ENCODE measurements at places on chromosomes 3 and 15. TPM values are rescaled to one million over a fixed set of nuclear protein-coding genes. Genes with fewer than 3 reads are reported as not detected.

DNA sequence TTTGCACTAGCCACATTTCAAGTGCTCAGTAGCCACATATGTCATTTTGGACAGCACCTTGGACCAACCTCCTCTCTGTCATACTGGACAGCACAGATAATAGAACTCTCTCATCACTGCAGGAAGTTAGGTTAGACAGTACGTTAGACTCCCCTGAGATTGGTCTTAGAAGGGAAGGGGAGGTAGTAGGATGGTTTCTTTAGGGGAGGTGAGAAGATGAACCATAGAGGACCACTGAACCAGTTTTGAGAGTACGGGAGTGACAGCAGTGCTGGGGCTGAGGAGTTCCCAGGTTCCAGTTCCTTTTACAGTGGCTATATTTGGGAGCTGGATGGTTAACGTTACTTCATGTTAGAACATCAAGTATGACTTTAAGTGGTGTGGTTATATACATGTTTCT is 7.8 kb downstream of the LRCH3 start:
- no peak overlapping the region for H3K27ac ChIP-seq
- DNase-seq = no peak
- H3K36me3 ChIP-seq = no peaks in the 10 kb centered on the region

SLC2A2 gene
- total RNA-seq = under 0.01 TPM

DNA sequence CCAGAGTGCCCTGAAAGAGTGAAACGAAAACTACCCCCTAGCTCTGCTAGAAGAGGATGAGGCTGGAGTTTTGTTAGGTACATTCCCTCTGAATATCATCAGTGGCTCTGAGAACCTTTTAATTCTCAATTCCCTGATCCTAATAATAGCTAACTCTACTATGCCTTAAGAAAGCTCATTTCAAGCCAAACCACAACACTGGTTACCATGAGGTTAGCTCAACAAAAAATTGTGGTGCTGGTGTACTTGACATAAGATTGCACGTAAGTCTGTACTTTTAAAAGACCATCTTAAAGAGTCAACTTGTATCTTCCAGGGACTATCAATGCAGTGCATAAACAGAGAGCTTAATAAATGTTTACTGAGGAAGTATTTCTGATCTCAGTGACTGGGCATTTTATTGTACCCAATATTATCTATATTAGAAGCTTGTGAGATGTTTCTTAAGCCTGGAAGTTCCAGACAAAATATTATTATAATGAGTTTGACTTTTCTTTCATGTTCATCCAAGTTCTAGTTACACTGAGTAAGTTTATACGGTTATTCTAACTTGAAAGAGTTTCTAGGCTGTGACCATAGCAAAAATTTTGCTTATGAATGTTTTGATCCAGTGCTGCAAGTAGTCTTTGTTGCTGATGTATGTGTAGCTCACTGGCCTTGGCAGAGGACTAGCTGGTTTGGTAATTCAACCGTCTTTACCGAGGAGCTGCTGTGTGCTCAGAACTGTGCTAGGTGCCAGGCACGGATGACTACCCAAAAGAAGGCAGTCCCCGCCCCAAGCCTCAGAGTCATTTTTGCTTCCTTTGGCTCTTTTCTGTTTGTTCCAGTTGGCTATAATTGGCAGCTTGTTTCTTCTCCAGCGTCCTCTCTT is 334.4 kb upstream of the TRIM42 start:
- H3K4me1 ChIP-seq = no peaks in the 10 kb centered on the region
- DNase-seq = no peak
- no peaks in the 10 kb centered on the region for H3K36me3 ChIP-seq
- H3K27ac ChIP-seq = no peak overlapping the region

COL8A1 gene
- total RNA-seq = 1.1 TPM

GRCh38 chr3:104388619-104389018 is 978.1 kb upstream of the ALCAM start:
- H3K27ac ChIP-seq = no peak overlapping the region
- H3K27me3 ChIP-seq = no peaks in the 10 kb centered on the region
- DNase-seq = peak; percentile 60
- H3K36me3 ChIP-seq = no peaks in the 10 kb centered on the region

CPNE4 gene
- 0.09 TPM for total RNA-seq

ADAMTS7 gene
- total RNA-seq = 4.9 TPM

DNA sequence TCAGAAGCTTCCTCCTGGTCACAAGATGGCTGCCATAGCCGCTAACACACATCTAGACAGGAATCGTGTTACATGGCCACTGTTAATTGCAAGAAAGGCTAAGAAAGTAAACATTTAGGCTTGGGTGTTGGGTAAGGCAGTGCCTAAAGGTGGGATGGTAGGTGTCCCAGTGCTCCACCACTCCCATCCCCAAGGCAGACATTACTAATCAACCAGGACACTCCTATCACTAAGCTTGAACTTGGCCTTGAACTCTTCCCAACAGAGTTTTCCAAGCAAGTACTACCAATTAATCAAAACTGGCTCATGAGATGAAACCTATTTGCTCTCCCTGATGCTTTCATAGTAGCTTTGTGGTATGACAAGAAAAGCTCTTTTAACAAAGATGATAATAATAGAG is 37.9 kb upstream of the C3orf80 start:
- H3K4me3 ChIP-seq = no peak overlapping the region
- peaks cover 2% of the 10 kb centered on the region for H3K27me3 ChIP-seq
- H3K4me1 ChIP-seq = no peaks in the 10 kb centered on the region
- no peaks in the 10 kb centered on the region for H3K36me3 ChIP-seq
- H3K27ac ChIP-seq = no peak overlapping the region

PLAAT1 gene
- total RNA-seq = 24.3 TPM

- H3K4me1 ChIP-seq = peaks cover 2% of the 10 kb centered on the region
- no peak for DNase-seq
- no peaks in the 10 kb centered on the region for H3K36me3 ChIP-seq
- no peak overlapping the region for H3K4me3 ChIP-seq
Observed at GRCh38 chr3:4908433-4909156, 70.6 kb upstream of the BHLHE40 start.

TBC1D2B gene
- 30.0 TPM for total RNA-seq

DNA sequence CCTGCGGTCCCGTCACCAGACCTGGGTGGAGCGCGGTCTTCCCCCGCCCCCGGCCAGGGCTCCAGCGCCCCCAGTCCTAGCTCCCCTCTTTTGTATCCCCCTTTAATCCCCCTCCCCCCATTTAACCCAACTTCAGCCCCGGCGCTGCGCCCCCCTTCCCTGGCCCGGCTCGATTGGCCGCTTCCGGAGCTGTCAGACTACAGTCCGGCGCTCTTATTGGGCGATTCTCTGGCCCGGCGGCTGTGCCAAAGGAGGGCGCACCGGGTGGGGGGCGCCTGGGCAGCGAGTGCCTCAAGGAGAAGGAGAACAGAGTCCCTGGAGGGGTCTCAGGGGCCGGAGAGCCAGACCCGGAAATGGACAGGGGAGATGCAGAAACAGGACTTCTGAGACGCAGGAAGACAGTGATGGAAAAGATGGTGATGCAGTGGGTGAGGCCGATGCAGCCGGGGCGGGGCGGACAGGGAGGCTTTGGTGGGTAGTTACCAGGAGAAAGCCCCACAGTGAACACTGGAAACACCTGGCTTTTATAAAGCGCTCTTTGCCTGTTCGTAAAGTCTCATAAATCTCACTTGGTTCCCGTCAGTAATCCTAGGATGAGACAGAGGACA is 1.2 kb upstream of the ADCY5 start:
- H3K4me1 ChIP-seq = peaks cover 9% of the 10 kb centered on the region
- no peaks in the 10 kb centered on the region for H3K36me3 ChIP-seq
- H3K27me3 ChIP-seq = peaks cover 70% of the 10 kb centered on the region
- H3K27ac ChIP-seq = no peak overlapping the region

GRCh38 chr3:86410587-86410986 is 580.4 kb downstream of the VGLL3 start:
- no peak for DNase-seq
- no peaks in the 10 kb centered on the region for H3K27me3 ChIP-seq
- no peak overlapping the region for H3K4me3 ChIP-seq

ANKRD63 gene
- 0.22 TPM for total RNA-seq

Measured in muscle of leg (tissue), 16 donors.